ENCODE measurements at places on chromosomes 11 and 22.

- DNase-seq: no peak
Observed at GRCh38 chr11:76266286-76267100, 60.2 kb upstream of the WNT11 start.

- DNase-seq: no peak
Observed at GRCh38 chr22:49101873-49102272, 725.8 kb downstream of the BRD1 start.

DNA sequence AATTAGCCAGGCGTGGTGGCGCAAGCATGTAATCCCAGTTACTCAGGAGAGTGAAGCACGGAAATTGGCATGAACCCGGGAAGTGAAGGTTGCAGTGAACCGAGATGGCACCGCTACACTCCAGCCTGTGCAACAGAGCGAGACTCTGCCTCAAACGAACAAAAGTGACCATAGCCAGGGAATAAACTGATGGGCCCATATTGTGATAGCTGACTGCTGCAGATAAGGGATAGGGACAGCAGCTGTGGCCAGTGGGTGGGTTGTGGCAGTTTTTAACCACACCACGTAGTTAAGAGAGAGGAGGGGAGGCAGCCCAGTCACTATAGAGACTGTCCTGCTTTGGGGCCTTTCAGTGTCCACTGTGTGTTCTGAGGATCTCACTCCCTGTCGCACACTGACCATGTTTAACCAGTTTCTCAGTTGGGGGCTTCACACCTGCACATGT lies 58.9 kb downstream of the PISD start:
- no peak for DNase-seq

DNA sequence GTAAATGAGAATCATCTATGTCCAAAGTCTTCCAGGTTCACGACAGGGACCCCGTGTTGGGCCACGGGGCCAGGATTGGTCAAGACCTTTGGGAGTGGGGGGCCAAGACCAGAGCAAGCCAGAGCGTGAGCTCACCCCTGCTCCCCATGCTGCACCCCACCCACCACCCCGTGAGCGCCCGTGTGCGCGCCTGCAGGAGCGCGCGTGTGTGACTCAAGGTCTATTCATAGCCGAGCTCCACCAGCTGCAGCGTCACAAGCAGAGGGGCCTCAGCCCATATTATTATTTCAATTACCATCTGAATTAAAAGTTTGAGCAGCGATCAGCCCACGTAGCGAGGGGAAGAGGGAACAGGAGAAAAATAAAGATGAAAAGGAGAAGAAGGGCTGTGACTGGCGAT lies 5.2 kb downstream of the KCNJ4 start:
- no peak for DNase-seq

GRCh38 chr11:94472916-94473799 lies 20.5 kb downstream of the MRE11 start:
- no peak for DNase-seq
